ENCODE measurements at places on chromosomes 6 and 20.
A peak's percentile ranks its signal among the peaks of the same experiment; 100 is the strongest.

DNA sequence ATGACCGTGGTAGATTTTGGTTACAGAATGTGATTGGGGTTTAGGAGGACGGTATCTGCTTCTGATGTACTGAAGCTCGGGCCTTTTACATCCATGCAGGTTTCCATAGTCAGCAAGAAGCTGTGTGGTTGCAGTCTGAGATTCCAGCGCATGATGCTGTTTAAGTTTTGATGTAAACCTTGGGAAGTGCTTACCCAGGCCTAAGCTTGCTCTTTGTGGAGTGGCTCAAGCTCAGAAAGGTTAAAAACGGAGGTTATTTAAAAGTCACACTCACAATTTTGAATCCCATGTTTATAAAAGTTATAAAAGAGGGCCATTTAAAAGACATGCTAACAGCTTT, 121.4 kb downstream of the TIAM2 start:
- DNase-seq: no peak

DNA sequence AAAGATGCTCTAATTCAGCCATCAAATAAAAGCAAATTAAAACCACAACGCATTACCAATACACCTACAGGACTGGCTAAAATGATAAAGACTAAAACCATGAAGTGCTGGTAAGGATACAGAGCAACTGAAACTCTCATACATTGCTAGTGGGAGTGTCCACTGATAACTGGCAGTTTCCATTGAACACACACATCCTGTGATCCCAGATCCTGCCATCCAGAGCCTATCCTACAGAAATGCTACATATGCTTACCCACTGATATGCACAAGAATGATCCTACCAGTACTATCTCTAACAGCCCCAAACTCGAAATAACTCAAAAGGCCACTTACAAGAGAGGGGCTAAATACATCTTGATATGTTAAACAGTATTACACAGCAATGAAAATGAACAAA, 81.0 kb downstream of the FYN start:
- DNase-seq: peak; percentile 35

DNA sequence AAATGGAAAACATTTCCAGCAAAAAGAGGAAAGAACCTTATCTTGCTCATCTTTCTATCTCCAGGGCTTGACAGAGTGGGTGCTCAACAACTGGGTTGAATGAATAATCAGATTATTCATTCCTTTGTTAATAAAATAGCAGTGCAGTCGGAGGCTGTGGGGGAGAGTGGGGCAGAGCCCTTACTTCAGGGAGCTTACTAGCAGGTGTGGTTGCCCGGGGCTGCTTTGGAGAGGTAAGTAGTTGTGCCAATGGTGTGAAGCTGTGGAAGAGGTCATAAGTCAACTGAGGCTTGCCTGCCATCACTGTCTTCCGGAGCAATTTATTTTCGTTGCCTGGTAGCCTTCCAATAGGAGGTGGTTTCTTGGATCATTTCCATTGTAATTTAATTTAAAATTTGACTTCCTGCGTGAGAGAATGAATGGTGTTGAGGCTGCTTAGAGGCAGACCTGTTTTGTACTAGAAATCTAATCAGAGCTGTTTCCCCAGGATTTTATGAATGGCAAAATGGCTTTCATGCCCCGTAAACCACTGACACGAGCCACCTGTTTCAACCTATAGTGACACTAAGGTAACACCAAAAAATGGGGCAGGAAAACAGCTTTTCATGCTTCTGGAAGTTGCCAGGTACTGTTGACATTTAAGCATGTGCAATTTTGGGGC, 51.4 kb downstream of the ZDHHC14 start:
- no peak for DNase-seq

DNA sequence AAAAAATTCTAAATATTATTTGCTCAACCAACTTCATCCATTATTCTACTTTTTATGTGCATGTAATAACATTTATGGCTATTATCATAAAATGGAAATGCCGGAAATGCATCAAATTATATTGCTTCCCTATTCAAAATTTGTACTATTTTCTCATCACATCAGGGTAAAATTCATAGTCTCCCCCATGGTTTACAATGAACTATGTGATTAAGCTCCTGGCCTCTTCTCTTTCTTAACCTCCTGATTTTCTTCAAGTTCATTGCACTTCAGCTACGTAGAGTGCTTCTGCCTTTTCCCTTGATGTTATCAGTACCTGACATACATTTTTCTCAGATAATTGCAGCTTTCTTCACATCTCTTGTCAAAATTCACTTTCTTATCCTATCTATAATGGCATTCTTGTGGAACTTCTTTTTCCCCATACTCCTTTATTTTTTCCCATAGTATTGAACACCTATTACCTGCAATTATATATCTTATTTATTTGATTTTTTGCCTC, 699.1 kb upstream of the ADGRB3 start:
- DNase-seq: peak; percentile 25

GRCh38 chr6:56582236-56582635, 60.5 kb downstream of the DST start:
- DNase-seq: no peak

DNA sequence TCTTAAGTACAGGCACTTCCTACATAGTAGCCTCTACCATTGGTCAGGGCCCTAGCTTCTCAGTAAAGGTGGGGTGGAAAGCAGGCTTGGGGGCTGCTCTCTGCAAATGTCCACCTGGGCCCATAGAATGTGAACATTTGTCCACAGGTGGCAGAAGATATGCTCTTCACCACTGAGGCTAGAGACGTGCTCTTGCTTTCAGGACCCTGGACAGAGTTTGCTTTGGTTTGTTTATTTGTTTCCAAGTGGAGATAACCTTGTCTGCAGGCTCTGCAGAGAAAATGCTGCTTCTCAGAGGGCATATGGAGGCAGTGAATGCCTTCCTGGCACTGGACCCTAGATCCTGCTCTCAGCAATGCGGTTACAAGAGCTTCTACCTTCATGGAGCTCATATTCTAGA, 129.0 kb downstream of the F13A1 start:
- peak; percentile 33 for DNase-seq

DNA sequence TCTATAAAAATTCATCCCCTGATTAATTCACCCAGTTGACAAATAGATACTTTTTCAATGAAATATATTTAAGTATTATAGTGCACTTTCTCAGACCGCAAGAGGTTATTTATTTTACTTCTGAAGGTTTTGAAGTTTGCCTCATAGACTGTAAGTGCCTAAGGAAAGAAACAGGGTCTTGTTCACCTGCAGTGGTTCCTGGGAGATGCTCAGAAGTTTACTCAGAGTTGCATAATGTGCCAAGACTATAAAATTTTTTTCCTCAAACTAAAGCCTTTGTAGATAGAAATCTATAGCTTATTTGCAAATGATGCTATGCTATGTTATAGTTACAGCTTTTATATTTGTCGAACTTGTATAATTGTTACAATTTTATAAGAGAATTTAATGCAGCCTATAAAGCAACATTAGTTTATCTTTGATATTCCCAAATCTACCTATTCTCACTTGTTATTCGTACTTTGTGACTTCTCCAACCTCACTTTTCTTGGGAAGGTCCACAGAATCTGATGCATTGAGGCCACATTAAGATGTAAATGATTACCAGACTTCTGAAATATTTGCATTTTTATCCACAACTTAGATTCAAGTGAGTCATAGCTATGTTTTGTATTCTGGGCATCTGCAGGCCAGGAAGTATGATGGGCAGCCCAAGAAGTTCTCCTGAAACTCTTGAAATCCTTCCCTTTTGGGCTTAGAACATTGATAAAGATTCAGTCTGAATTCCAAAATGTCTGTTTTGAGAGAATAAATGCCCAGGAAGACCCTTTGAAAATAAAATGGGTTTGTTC, 35.7 kb downstream of the KCNQ5 start:
- DNase-seq: no peak

GRCh38 chr6:167831281-167831828, 4.6 kb downstream of the AFDN start:
- DNase-seq: no peak

GRCh38 chr6:10460096-10460495, 45.2 kb upstream of the TFAP2A start:
- DNase-seq: no peak

GRCh38 chr6:97187951-97188350, 95.1 kb downstream of the MMS22L start:
- peak; percentile 36 for DNase-seq

DNA sequence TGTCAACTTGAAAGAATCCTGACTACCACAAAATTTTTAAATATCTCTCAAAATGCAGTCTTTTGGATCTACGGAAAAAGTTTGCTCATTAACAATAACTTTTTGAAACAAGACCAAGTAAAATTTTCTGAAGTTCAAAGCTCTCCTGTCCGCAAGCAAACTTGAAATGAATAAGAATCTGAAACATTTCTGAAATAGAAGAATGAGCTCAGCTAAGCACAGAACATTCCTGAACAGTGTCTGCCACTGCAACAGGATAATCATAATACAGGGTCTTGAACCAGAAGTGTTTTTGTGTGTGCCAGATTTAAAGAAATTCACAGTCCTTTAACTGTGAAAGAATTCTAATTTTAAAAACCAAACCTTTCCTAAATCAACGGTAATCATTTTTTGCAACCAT, 49.1 kb upstream of the TASP1 start:
- no peak for DNase-seq

- peak; percentile 92 for DNase-seq
Observed at GRCh38 chr6:17842014-17842776, 135.5 kb upstream of the NUP153 start.

DNA sequence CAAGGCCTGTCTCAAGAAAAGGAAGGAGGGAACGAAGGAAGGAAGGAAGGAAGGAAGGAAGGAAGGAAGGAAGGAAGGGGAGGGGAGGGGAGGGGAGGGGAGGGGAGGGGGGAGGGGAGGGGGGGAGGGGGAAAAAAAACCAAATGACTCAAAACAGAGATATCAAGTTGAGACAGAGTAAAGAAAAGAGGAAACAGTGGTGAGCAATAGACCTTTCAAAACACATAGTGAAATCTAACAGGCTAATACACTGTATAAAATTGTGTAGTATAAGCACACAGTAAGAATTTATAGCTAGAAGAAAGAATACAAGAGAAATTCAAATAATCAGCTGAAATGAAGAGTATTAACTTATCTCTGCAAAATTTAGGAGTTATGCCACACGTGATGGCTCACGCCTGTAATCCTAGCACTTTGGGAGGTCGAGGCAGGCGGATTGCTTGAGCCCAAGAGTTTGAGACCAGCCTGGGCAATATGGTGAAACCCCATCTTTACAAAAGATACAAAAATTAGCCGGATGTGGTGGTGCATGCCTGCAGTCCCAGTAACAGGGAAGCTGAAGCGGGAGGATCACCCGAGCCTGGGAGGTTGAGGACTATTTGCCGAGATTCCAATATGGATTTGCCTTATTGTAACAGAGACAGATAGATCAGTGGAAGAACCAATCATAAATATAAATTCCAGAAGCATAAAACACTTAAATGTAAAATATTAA, 123.2 kb downstream of the PRND start:
- peak; percentile 68 for DNase-seq

DNA sequence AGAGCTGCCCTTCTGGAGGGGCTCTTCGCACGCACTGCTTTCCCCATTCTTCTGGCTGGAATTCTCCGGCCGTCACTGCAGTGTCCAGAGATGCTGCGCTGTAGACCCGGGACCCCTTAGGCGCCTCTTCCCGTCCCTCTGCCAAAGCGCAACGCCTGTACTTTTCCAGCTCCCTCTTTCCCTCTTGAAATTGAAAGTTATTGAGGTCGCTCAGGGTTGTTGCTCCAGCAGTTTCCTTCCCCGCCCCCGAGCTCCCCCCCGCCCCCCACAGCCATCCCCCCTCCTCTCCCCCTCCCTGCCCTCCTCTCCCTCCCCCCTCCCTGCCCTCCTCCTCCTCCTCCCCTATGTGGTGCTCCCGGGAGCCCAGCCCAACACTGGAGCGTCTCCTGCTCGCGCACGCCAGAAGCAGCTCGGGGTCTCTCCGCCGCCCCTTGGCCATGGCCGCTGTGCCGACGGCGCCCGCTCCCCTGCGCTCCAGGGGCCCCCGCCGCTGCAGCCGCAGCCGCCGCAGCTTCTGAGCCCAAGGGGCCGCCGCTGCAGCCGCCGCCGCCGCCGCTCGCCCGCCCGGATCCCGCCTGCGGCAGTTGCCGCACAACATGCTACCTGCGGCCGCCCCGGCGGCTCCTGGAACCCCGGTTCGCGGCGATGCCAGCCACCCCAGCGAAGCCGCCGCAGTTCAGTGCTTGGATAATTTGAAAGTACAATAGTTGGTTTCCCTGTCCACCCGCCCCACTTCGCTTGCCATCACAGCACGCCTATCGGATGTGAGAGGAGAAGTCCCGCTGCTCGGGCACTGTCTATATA, at the start of gene RSPO3:
RSPO3 (plus strand) TSS at position 374 of the 804 bp plus-strand sequence. CDS start 522 bp downstream, outside the sequence.
- DNase-seq: no peak

DNA sequence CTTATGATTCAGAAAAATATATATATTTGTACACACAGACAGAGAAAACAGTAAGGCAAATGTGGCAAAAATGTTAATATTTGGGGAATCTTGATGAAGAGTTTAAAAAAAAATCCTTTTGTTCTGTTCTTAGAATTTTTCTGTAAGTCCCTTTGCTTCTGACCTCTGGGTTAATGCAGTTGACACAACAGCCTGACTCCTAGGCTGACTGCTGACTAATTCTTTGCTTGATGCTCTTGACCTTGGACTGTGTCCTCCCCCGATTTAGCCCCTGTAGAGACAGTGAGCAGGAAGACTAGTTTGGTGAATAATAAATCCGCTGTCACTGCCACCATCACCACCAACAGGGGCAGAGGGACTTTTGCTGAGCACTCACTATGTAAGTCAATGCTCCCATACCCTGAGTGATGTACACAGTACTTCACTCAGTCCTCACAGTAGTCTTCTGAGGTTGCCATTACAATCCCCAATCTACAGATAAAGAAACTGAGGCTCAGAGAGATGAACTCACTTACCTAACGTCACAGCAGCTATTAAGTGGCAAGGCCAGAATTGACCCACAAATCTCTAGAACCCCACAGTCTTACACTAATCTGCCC, 71.7 kb downstream of the SNX5 start:
- DNase-seq: no peak

DNA sequence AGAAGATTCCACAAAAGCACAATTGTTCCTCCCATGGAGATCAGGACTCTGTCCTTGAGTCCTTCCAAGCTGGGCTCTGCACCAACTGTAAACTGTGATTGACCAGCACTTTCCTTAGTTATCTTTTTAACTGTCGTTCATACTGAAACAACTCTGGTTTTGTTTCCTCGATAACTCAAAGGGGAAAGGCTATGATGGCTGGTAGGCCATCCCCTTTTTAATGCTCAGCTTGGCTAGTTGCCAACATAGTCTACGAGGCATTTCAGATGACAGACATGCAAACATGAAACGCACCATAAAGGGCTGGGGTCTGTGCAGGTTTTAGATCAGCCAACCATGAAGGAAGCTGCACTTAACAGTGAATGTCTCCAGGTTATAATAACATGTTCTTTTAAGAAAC, 497.1 kb upstream of the ARID1B start:
- DNase-seq: no peak

DNA sequence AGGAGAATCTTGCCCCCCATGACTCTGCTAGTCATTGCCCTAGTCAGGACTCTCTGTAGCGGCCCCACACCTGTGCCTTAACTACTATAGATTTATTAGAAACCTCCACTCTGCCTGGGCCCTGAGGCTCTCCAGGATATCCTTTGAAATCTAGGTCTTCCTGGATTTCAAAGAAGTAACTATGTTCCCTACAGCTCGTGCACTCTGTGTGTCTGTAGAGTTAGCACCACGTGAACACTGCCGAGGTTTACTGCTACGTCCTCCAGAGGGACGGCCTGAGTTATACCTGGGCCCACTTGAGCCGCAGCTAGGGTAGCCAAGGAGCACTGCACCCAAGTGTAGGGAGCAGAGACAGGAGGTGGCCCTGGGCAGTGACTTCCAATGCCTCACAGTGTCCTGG, 19.8 kb downstream of the GLP1R start:
- no peak for DNase-seq

GRCh38 chr20:63371291-63371865, 10.2 kb upstream of the CHRNA4 start:
- DNase-seq: no peak

Measured in OCI-M1 (cell line).